ENCODE measurements at places on chromosomes 7 and 10.

DNA sequence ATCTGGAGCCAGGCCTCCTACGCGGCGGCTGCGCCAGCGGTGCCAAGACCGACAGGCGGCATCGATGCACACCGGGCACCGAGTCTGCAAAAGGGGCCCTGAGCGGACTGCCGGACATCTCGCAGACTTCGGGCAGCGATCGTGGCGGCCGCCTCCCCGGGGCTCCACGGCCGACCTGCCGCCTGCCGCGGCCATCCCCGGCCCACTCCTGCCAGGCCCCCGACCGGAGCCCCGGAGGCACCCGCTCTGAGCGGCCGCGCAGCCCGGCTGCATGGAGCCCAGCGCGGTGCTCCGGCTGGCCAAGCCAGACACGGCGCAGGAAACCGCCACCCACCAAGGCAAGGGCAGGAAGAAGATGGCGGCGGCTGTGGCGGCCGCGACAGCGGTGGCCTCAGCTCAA lies 154.2 kb upstream of the KCTD7 start:
- H3K4me1 ChIP-seq, result no peaks in the 10 kb centered on the region
- H3K4me3 ChIP-seq, result no peak overlapping the region
- DNase-seq, result no peak
- peaks cover 6% of the 10 kb centered on the region for H3K36me3 ChIP-seq
- no peak overlapping the region for H3K27ac ChIP-seq
- H3K27me3 ChIP-seq, result no peaks in the 10 kb centered on the region

- peaks cover 59% of the 10 kb centered on the region for H3K36me3 ChIP-seq
- H3K27ac ChIP-seq, result peak overlapping the region; percentile 80
- DNase-seq, result peak; percentile 24
- H3K4me1 ChIP-seq, result peaks cover 25% of the 10 kb centered on the region
- peak overlapping the region; percentile 23 for H3K4me3 ChIP-seq
Measured at GRCh38 chr10:128095753-128096469, 30.3 kb downstream of the MKI67 start.

GRCh38 chr10:22006379-22006884 lies 2.9 kb upstream of the DNAJC1 start:
- H3K4me3 ChIP-seq, result no peak overlapping the region
- H3K27me3 ChIP-seq, result peaks cover 24% of the 10 kb centered on the region
- DNase-seq, result no peak
- no peaks in the 10 kb centered on the region for H3K36me3 ChIP-seq
- no peak overlapping the region for H3K27ac ChIP-seq
- peaks cover 21% of the 10 kb centered on the region for H3K4me1 ChIP-seq

- no peak overlapping the region for H3K4me3 ChIP-seq
- no peaks in the 10 kb centered on the region for H3K4me1 ChIP-seq
- no peak for DNase-seq
- H3K27ac ChIP-seq, result no peak overlapping the region
- H3K36me3 ChIP-seq, result no peaks in the 10 kb centered on the region
Measured at GRCh38 chr7:17689361-17689902, 250.9 kb downstream of the SNX13 start.

- no peak overlapping the region for H3K27ac ChIP-seq
- no peaks in the 10 kb centered on the region for H3K36me3 ChIP-seq
- H3K4me3 ChIP-seq, result peak overlapping the region; percentile 42
- peaks cover 42% of the 10 kb centered on the region for H3K27me3 ChIP-seq
Measured at GRCh38 chr10:125160856-125161706, 718 bp upstream of the CTBP2 start.

DNA sequence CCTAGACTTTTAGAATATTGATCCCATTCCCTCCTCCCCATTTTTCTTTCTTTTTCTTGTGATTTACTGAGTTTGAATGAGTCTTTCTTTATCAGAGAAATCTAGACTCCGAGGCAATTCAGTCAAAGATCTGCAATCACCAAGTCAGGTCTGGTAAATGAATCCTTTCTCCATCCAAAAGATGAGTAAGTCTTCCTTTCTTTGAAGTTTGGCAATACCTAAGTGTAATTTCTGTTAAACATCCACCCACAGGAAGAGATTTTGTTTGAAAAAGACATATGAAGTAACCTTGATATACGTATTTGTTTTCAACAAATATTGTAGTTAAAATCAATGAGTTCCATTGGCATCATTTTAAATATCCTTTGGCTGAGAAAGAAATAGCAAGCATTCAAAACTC lies 58.3 kb downstream of the SLC39A12 start:
- no peaks in the 10 kb centered on the region for H3K36me3 ChIP-seq
- no peak overlapping the region for H3K27ac ChIP-seq
- H3K4me1 ChIP-seq, result no peaks in the 10 kb centered on the region
- no peak for DNase-seq
- H3K4me3 ChIP-seq, result no peak overlapping the region

DNA sequence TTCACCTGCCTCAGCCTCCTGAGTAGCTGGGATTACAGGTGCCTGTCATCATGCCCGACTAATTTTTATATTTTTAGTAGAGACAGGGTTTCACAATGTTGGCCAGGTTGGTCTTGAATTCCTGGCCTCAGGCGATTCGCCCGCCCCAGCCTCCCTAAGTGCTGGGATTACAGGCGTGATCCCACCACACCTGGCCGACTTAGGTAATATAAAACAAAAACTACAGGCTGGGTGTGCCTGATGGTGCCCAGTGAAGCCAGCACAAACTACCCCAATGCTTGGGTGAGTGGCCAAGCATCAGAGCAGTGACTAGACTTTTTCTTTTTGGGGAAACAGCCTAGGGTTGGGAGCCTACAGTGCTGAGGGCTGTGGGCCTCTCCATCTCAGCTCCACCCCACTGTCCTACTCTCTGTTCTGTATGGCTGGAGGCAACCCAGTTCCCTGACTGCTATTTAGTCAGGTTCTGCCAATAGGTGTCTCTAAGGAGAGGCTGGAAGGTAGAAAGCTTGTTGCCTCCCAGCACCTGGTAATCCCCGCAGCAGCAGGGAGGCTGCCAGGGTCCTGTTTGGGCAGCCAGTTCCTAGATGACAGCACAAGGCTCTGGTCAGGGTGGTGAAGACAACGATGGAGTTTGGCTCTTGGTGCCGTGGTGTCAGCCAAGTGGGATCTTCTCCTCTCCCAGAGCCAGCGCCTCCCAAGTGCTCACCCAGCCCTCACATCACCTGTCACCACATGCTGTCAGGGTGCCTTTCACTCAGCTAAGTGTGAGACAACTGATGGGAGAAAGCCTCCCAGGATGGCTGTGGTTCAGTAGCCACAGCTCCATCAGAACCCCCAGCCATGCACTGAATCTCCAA lies 10.4 kb upstream of the NACAD start:
- peaks cover 22% of the 10 kb centered on the region for H3K36me3 ChIP-seq
- no peak overlapping the region for H3K4me3 ChIP-seq
- no peak for DNase-seq
- no peak overlapping the region for H3K27ac ChIP-seq
- H3K27me3 ChIP-seq, result peaks cover 2% of the 10 kb centered on the region
- H3K4me1 ChIP-seq, result no peaks in the 10 kb centered on the region

DNA sequence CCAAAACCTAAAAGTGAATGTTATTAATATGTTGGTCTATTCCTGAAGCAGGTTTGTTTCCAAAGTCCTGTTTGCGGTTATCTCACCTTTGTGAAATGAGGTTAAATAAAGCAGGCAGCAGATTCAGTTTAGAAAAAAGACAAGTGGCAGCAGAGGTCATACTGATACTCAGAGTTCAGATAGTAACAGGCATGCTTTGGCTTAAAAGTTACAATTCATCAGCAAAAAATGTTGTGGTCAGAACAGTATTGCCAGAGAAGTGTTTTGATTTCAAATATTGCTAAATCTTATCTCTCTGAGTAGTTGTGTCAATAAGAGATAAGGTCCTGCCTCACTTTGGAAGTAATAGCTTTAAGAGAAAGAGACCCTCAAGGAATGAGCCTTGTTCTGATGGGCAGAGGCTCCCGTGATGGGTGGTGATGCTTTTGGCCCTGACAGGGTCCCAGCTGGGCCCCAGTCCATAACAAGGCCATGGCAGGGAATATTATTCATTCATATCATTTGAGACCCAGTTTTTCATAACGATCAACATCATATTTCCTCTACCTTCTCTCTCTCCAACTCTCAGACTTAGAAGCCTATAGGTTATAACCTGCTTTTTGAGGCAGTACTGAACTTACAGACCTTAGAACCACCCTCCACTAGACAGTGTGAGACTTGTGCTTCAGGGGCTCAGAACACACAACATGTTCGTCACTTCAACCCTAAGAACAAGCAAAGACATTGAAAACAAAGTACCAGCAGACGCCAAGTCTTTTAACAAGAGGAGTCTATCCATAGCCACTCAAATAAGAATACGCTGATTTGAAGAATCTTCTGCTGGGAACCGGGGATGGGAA lies 58.5 kb upstream of the AHR start:
- no peak overlapping the region for H3K4me3 ChIP-seq
- no peak overlapping the region for H3K27ac ChIP-seq
- H3K36me3 ChIP-seq, result peaks cover 6% of the 10 kb centered on the region
- H3K4me1 ChIP-seq, result peaks cover 12% of the 10 kb centered on the region
- no peaks in the 10 kb centered on the region for H3K27me3 ChIP-seq

- peak; percentile 94 for DNase-seq
- H3K27ac ChIP-seq, result peak overlapping the region; percentile 99
- H3K27me3 ChIP-seq, result no peaks in the 10 kb centered on the region
Measured at GRCh38 chr10:119305860-119306513, 98.6 kb downstream of the GRK5 start.

- H3K4me3 ChIP-seq, result no peak overlapping the region
- peaks cover 4% of the 10 kb centered on the region for H3K4me1 ChIP-seq
- H3K27me3 ChIP-seq, result no peaks in the 10 kb centered on the region
- H3K36me3 ChIP-seq, result no peaks in the 10 kb centered on the region
- DNase-seq, result no peak
Measured at GRCh38 chr7:30034501-30034900, 6.3 kb downstream of the PLEKHA8 start.

DNA sequence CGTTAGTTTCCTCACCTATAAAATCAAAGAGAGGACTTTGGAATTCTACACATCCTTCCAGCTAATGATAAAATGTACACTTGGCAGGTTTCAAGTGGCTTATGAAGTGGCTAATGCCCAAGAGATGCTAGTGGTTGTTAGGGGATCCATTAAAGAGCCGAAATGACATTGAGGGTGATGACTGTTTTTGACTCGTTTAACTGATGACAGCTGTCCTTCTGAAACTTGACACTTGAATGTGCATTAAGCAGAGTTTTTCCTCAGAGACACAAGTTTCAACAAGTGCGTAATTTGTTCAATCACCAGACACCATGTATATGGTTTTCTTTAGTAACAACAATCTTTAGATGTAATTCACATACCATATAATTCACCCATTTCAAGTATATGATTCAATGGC lies 1.6 kb upstream of the PRF1 start:
- no peak overlapping the region for H3K27ac ChIP-seq
- no peak for DNase-seq
- peaks cover 9% of the 10 kb centered on the region for H3K36me3 ChIP-seq
- peaks cover 19% of the 10 kb centered on the region for H3K4me1 ChIP-seq
- no peaks in the 10 kb centered on the region for H3K27me3 ChIP-seq
- no peak overlapping the region for H3K4me3 ChIP-seq

DNA sequence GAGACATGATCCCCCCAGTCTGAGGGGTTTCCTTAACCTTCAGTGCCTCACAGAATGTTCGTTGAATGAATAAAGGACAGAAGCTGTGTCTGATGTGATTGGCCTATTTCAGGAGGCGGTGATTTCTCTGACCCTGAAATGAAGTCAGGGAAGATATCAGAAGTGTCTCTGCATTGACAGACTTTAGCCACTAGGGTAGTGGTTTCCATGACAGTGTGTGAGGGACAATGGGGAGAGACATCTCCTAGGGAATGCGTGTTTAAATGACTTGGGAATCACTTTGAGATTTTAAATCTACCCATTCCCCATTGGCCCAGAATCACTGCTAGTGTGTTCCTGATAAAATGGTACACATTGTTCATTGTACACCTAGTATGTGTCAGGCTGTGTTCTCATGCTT lies 132.0 kb downstream of the CFAP58 start:
- no peaks in the 10 kb centered on the region for H3K4me1 ChIP-seq
- H3K4me3 ChIP-seq, result no peak overlapping the region
- H3K36me3 ChIP-seq, result no peaks in the 10 kb centered on the region
- no peak overlapping the region for H3K27ac ChIP-seq
- no peak for DNase-seq

- no peak overlapping the region for H3K4me3 ChIP-seq
- H3K4me1 ChIP-seq, result no peaks in the 10 kb centered on the region
- no peaks in the 10 kb centered on the region for H3K27me3 ChIP-seq
- no peaks in the 10 kb centered on the region for H3K36me3 ChIP-seq
- no peak overlapping the region for H3K27ac ChIP-seq
Measured at GRCh38 chr7:124575176-124575575, 190.4 kb downstream of the GPR37 start.

DNA sequence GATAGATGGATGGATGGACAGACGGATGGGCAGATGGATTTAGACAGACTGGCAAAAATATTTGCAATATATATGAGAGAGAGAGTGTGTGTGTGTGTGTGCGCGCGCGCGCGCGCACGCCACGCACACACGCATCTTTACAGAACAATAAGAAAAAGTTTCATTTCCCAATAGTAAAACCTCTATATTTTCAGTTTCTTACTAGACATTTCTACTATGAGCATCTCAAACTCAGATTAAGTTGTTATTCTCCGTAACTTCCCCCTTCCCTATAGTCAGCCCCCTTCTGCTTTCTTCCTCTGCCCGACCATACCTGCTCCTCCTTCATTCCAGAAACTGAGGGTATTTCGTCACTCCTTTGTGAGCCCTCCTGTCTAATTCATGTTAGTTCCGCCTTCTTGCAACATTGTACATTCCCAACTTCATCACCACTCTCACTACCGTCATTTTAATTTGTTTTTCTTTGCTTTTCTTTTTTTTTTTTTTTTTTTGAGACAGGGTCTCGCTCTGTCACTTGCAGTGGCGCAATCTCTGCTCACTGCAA lies 154.4 kb upstream of the SH2B2 start:
- no peaks in the 10 kb centered on the region for H3K36me3 ChIP-seq
- no peaks in the 10 kb centered on the region for H3K27me3 ChIP-seq
- no peak for DNase-seq
- H3K4me1 ChIP-seq, result no peaks in the 10 kb centered on the region
- H3K4me3 ChIP-seq, result no peak overlapping the region
- no peak overlapping the region for H3K27ac ChIP-seq

GRCh38 chr7:128904381-128905197 lies 5.9 kb downstream of the KCP start:
- H3K27ac ChIP-seq, result no peak overlapping the region
- no peaks in the 10 kb centered on the region for H3K36me3 ChIP-seq
- DNase-seq, result no peak
- H3K4me1 ChIP-seq, result no peaks in the 10 kb centered on the region

DNA sequence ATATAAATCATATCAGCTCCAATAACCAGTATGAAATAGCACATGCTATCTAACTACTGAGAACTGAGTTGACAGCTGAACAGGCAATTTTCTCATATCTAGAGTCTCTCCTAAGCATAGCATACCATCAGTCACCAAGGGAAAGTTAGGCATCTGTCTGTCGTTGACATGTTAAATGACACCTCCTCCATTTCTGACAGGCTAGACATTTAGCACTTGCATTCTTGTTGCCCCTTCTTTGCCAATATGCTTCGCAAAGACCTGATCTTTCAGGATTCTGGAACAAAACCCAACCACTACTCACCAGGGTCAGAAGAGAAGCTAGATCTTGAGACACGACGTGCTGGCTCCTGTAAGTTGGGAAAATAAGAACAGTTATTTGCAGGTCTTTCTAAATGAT lies 10.0 kb downstream of the MKI67 start:
- H3K27me3 ChIP-seq, result no peaks in the 10 kb centered on the region
- H3K4me3 ChIP-seq, result no peak overlapping the region
- peaks cover 42% of the 10 kb centered on the region for H3K4me1 ChIP-seq
- peaks cover 86% of the 10 kb centered on the region for H3K36me3 ChIP-seq
- H3K27ac ChIP-seq, result no peak overlapping the region

GRCh38 chr10:44199991-44200655 lies 184.8 kb downstream of the CXCL12 start:
- no peak for DNase-seq
- H3K36me3 ChIP-seq, result no peaks in the 10 kb centered on the region
- H3K27me3 ChIP-seq, result no peaks in the 10 kb centered on the region
- H3K4me3 ChIP-seq, result no peak overlapping the region
- no peak overlapping the region for H3K27ac ChIP-seq
- H3K4me1 ChIP-seq, result no peaks in the 10 kb centered on the region
